Stimulated activated CD8-positive, alpha-beta memory T cell treated with anti-CD3 and anti-CD28 coated beads, Interleukin-15, amount 100 ng/mL, for 4 hours (primary cell): ENCODE measurements at places on chromosomes 13 and 19.

DNA sequence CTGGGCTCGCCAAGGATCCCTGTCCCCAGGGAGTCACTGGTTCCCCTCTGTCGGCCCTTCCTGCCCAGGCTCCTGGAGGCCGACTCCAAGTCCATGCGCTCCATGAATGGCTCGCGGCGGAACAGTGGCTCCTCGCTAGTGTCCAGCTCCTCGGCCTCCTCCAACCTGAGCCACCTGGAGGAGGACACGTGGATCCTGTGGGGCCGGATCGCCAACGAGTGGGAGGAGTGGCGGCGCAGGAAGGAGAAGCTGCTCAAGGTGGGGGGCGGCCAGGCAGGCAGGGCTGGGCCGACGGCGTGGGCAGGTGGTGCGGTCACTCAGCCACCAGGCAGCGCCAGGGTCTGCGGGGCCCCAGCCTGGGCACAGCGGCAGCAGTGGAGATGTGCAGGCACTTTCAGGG, 17.6 kb downstream of the EVI5L start:
- no peak for DNase-seq

GRCh38 chr19:56350416-56351045, 35.9 kb upstream of the ZSCAN5A start:
- DNase-seq = no peak

DNA sequence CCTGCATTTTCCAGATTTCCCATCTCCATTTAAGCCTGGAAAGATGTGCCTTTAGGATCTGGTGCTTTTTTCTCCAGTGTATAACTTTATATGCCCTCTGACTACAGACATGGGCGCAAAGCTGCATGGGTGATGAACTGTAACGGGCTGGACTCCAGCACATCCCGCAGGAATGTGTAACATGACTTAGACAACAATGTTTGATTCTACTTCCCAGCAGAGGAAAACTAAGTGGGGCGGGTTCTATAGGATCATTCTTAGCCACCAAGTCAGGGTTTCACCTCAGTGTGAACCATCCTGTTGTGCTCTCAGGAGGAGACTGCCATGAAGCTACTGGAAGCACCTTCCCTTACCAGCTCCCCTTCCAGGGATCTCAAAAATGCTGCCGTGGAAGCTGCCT, 93.2 kb upstream of the SERP2 start:
- no peak for DNase-seq

- no peak for DNase-seq
Observed at GRCh38 chr13:111255228-111255790, 65.1 kb upstream of the TEX29 start.

DNA sequence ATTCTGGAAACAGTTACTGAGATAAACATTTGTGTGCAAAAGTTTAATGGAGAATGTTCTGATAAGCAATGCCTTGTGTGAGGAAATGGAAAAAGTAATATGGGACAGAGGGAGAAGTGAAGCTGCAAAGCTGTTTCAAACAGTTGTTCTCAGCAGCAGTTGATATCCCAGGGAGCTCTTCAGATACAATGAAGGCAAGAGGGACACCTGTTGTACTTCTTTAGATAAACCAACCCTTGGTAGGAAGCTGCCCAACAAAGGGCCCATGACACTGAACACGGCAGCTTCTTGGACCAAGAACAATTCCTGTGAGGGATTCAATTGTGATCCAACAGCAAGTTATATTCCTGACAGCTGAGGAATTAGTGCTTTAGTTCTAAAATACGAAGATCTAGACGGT, 894.3 kb upstream of the PCDH20 start:
- no peak for DNase-seq

DNA sequence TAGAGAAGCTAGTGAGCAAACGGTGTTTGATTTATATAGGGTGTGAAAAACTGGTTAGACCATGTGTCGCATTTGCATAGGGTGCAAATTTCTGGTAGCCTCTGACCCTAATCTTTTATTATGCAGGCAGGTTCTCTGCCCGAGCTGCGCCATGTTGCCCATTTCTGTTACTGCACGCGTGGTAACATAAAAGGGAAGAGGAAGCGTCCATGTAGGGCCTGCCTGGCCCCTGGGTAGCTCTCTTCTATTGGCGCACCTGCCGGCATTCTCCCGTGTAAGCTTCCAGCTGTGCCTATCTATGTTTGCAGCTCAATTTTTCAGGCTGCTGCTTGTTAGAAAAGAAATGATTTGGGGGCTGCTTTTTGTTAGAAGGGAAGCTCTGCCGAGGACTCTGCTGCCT, 14.0 kb upstream of the CD70 start:
- no peak for DNase-seq

GRCh38 chr19:48487948-48488347, 18.8 kb downstream of the CYTH2 start:
- no peak for DNase-seq

- no peak for DNase-seq
Observed at GRCh38 chr13:48775804-48776203, 122.1 kb downstream of the CYSLTR2 start.

GRCh38 chr19:51114087-51114729, 6.0 kb upstream of the CTU1 start:
- DNase-seq = no peak

GRCh38 chr13:65470781-65471180, 1759.4 kb downstream of the PCDH9 start:
- no peak for DNase-seq

GRCh38 chr13:43664700-43665191, 122.0 kb downstream of the ENOX1 start:
- no peak for DNase-seq

GRCh38 chr13:35843272-35843671, 287.9 kb downstream of the DCLK1 start:
- DNase-seq = no peak

- DNase-seq = no peak
Observed at GRCh38 chr13:73451221-73452029, 392.6 kb downstream of the KLF5 start.

DNA sequence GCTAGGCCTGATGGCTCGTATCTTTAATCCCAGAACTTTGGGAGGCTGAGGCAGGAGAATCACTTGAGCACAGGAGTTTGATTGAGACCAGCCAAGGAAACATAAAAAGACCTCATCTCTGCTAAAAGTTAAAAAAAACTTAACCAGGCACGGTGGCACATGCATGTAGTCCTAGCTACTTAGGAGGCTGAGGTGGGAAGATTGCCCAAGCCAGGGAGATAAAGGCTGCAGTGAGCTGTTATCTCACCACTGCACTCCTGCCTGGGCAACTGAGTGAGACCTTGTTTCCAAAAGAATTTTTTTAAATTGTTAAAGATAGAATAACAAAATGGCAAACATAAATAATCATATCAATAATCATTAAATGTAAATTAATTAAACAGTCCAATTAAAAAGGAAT, 365.8 kb downstream of the MTUS2 start:
- DNase-seq = no peak

DNA sequence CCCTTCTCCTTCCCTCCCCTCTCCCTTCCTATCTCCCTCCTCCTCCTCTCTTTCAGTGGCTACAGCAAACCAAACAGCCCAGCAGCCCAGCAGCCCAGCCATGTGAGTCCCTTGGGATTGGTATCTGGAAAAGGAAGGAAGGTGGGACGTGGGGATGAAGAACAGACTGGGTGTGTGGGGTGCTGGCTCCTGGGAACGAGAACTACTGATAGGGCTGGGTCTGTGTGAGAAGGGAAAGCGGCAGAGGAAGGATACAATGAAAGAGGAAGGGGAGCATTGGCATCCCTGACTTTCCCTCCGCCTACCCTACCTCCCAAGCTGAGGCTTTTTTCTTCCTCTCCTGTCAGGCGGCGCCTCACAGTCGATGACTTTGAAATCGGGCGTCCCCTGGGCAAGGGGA, 863 bp downstream of the AURKC start:
- no peak for DNase-seq

DNA sequence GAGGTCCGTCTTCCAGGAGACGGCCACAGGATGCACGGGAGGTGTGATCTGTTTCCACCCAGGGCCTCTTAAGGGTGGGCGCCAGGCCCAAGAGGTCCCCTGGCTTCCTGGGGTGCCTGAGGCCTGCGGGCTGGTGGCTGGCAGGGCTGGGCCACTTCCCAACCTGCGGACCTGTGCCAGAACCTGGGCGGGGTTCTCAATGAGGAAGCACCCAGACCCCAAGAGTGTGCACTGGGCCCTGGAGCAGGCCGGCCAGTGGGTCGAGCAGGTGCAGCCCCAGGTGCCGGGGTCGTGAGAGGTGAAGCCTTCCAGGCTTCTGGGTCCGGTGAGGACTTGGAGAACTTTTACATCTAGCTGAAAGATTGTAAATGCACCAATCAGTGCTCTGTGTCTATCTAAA, 6.7 kb upstream of the MICU2 start:
- no peak for DNase-seq

- DNase-seq = no peak
Observed at GRCh38 chr13:21069561-21070004, 8.2 kb upstream of the LATS2 start.

DNA sequence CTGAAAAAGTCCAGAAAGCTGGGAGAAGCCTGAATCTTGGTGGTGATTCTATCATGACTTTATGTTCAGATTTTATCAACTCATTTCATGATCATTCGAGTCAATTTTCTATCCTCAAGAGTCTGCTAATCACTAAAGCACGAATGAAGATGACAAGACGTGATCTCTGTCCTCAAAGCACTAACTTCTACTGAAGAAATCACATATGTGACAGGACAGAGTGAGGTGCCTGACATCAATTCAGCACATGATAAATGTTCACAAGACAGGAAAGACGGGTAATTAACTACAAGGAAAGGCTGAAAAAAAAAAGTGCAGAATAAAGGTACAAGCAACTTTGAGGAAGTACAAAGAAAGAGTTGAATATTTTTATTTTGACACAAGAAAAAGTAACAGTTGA, 487.1 kb downstream of the EFNB2 start:
- no peak for DNase-seq

GRCh38 chr13:62473944-62474237, 1058.2 kb upstream of the PCDH20 start:
- DNase-seq = no peak

GRCh38 chr13:44934724-44935123, 54.5 kb downstream of the NUFIP1 start:
- no peak for DNase-seq

GRCh38 chr13:101303521-101303920, 112.8 kb downstream of the NALCN start:
- no peak for DNase-seq

DNA sequence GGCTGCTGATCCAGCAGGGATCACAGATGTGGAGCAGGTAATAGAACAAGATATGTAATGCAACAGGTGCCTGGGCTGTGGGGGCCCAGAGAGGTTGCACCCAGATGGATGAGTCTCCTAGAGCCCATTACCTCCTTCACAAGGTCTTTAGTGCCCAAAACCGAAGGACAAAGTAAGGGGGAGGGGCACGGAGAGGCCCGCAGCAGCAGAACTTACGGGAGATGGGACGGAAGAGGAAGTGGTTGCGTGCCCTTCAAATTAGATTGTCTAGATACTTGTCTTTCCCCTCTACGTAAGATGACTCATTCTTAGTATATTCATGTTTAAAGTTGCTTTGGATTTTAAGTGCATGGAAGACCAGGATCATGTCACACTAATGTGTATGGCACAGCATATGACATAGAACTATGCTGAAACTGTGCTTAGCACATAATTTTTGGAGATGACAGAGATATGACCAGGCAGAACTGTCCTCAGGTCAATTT, 5.7 kb upstream of the MRPS31 start:
- peak; percentile 56 for DNase-seq

DNA sequence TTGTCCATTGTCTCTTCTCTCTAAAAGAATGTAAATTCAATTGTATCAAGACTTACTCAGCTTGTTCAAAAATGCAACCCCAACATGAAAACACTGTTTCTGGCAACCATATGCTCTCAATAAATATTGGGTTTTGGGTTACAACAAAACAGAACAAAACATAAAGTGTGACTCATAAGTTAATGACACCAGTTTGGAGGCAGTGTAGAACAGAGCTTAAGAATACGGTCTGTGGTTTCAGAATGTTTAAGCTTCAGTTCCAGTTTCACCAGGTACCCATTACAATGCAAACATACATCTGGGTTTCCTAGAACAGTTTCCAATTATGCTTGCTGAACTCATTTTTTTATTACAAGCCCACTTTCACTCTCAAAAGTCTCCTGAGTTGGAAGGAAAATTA, 285.8 kb upstream of the PCDH9 start:
- no peak for DNase-seq

GRCh38 chr13:79406597-79406908, 498 bp upstream of the RBM26 start:
- no peak for DNase-seq

GRCh38 chr13:90070362-90070761, 1277.1 kb upstream of the MIR17HG start:
- DNase-seq = no peak

- peak; percentile 90 for DNase-seq
Observed at GRCh38 chr13:79480954-79481684, at the start of gene NDFIP2. Gene NDFIP2 (plus strand): TSS chr13:79481155. CDS start chr13:79481204, 49 bp downstream.

DNA sequence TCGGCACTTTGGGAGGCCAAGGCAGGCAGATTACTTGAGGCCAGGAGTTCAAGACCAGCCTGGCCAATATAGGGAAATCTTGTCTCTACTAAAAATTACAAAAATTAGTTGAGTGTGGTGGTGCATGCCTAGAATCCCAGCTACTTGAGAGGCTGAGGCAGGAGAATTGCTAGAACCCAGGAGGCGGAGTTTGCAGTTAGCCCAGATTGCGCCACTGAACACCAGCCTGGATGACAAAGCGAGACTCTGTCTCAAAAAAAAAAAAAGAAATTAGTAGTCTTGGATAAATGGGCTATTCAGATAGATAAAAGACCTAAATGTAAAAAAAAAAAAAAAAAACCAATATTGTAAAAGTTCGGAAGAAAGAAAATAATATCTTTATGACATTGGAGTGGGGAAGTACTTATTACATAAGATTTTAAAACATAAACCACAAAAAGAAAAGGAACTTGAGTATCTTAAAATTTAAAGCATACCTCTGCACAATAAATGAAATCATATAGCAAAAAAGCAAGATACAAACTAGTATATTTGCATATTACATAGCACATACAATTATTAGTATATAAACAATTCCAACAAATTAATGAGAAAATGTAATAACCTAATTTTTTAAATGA, 26.7 kb upstream of the RNASEH2B start:
- DNase-seq = no peak

GRCh38 chr13:77033717-77034302, 6.9 kb upstream of the FBXL3 start:
- DNase-seq = no peak

DNA sequence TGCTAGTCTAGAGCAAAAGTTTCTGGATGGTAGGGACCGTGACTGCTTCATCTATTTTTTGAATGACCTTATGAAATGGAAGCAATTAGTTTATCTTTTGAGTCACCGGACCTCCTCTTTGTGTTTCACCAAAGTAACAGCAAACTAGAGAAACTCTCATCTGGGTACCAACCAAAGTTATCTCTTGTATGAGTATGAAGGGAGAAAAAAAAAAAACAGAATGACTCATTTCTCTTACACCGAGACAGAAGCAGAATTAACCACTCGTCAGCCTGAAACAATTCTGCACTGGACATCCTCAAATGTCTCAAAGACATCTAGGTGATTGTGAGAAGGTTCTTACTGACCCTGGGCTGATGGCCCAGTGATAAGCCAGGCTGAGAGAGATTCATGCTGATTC, 18.3 kb downstream of the ZNF100 start:
- DNase-seq = no peak
